CD8-positive, alpha-beta memory T cell (primary cell): ENCODE measurements at places on chromosomes 1 and 21. TPM values are rescaled to one million over a fixed set of nuclear protein-coding genes. Genes with fewer than 3 reads are reported as not detected.
A peak's percentile ranks its signal among the peaks of the same experiment; 100 is the strongest.

Gene LCE5A
- not detected for total RNA-seq

Gene PROX1
- not detected for total RNA-seq

DNA sequence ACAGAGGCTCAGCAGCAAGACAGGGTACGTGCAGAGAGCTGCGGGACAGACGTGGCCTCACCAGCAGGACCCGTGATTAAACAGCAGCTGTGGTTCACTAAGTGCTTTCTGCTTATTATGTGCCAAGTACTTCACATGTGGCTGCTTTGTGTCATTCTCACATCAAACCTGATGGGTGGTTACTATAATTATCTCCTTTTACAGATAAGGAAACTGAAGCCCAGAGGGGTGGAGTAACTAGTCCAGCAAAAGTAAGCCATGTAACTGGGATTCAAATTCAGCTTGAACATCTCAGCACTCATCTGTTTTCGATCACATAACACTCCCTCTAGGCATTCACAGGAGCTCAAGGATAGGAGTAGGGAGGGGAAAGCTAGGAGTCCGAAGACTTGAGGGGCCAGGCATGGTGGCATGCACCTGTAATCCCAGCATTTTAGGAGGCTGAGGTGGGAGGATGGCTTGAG, 50.8 kb upstream of the CLIC4 start:
- H3K4me3 ChIP-seq = no peak overlapping the region
- no peaks in the 10 kb centered on the region for H3K27me3 ChIP-seq

Gene GJA9
- not detected for total RNA-seq

GRCh38 chr1:238778113-238778512, 608.3 kb upstream of the CHRM3 start:
- H3K36me3 ChIP-seq = no peaks in the 10 kb centered on the region
- H3K27ac ChIP-seq = no peak overlapping the region
- DNase-seq = no peak
- no peak overlapping the region for H3K4me3 ChIP-seq
- H3K4me1 ChIP-seq = no peaks in the 10 kb centered on the region

- H3K4me3 ChIP-seq = no peak overlapping the region
- DNase-seq = no peak
- H3K27me3 ChIP-seq = peaks cover 12% of the 10 kb centered on the region
- H3K4me1 ChIP-seq = no peaks in the 10 kb centered on the region
- no peak overlapping the region for H3K27ac ChIP-seq
- H3K36me3 ChIP-seq = no peaks in the 10 kb centered on the region
Observed at GRCh38 chr1:205493241-205494085, 11.0 kb upstream of the CDK18 start.

Gene UBASH3A
- 36.4 TPM for total RNA-seq

Gene TRABD2B
- total RNA-seq = not detected

DNA sequence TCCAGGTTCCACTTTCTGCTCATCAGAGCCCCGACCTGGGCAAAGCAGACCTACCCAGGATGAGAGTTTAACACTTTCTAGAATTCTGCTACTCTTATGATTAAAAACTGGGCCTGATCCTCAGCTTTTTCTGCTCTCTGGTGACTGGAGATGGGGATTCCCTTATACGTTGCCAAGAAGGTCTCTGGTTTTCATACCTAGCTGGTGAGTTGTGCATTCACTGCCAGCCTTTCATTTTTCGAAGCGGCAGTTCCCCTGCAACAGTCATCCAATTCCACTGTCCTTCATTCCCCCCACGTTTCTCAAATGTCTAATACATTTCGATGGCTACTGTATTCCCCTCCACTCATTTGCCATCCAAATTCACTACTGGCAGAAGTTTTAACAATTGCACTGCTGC, 135.3 kb downstream of the ADSS2 start:
- H3K27me3 ChIP-seq = no peaks in the 10 kb centered on the region
- no peak for DNase-seq
- H3K4me3 ChIP-seq = no peak overlapping the region
- no peaks in the 10 kb centered on the region for H3K36me3 ChIP-seq

Gene RORC
- total RNA-seq = 1.5 TPM

DNA sequence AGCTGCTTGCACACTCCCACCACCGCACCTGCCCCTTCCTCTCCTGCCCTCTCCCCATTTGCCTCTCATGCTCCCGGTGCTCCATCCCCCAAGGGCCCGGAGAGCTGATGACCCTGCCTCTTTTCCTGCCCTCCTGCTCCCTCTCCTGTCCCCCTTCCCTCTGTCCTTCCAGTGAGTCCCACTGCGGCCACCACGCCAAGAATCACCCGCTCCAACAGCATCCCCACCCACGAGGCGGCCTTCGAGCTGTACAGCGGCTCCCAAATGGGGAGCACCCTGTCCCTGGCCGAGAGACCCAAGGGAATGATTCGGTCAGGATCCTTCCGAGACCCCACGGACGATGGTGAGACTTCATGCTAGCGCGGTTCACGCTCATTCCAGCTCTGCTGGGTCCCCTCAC, 40.7 kb upstream of the IPO9 start:
- H3K4me1 ChIP-seq = no peaks in the 10 kb centered on the region
- H3K4me3 ChIP-seq = no peak overlapping the region
- H3K27ac ChIP-seq = no peak overlapping the region
- no peak for DNase-seq

GRCh38 chr1:108961198-108961597, 2.1 kb downstream of the CLCC1 start:
- no peaks in the 10 kb centered on the region for H3K36me3 ChIP-seq
- no peaks in the 10 kb centered on the region for H3K27me3 ChIP-seq
- peaks cover 44% of the 10 kb centered on the region for H3K4me1 ChIP-seq
- peak; percentile 25 for DNase-seq
- H3K27ac ChIP-seq = no peak overlapping the region
- H3K4me3 ChIP-seq = no peak overlapping the region

DNA sequence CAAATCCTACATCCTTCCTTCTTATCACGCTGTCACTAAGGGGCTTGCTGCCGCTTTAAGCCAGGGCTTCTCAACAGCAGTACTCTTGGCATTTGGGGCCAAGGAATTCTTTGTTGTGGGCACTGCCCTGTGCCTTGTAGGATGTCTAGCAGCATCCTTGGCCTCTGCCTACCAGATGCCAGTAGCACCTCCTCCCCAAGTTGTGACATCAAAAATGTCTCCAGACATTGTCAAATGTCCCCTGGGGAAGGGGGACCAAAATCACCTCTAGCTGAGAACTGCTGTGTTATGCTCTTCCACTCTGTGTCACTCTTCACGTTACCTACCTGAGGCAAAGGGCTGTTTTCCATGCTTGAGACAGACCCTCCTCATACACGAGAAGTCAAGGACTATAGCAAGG, 400.3 kb upstream of the POU3F1 start:
- H3K27me3 ChIP-seq = no peaks in the 10 kb centered on the region
- H3K36me3 ChIP-seq = no peaks in the 10 kb centered on the region

GRCh38 chr1:905071-905749, 18.5 kb upstream of the SAMD11 start:
- peaks cover 7% of the 10 kb centered on the region for H3K27me3 ChIP-seq
- no peaks in the 10 kb centered on the region for H3K36me3 ChIP-seq
- H3K4me3 ChIP-seq = no peak overlapping the region
- DNase-seq = no peak
- H3K4me1 ChIP-seq = no peaks in the 10 kb centered on the region

DNA sequence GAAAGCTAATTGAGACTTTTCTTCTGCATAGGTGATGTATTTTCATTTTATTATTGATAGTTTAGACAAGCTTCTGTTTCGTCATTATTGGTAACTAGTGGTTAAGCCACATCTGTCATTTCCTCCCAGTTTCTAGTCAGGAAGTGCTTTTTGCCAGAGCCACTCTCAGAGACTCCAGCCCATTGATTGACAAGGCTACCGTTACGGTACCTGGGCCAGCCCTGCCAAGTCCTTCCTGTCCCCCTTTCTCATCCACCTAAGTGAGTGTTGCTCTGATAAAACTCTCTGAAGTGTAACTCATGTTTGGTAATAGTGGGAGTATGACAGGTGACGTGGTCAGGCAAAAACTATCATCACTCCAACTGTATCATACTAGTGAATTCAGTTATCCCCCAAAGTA, 29.6 kb upstream of the AGL start:
- H3K27ac ChIP-seq = no peak overlapping the region
- no peak for DNase-seq
- H3K27me3 ChIP-seq = no peaks in the 10 kb centered on the region
- no peaks in the 10 kb centered on the region for H3K4me1 ChIP-seq

Gene CLCNKB
- total RNA-seq = not detected

DNA sequence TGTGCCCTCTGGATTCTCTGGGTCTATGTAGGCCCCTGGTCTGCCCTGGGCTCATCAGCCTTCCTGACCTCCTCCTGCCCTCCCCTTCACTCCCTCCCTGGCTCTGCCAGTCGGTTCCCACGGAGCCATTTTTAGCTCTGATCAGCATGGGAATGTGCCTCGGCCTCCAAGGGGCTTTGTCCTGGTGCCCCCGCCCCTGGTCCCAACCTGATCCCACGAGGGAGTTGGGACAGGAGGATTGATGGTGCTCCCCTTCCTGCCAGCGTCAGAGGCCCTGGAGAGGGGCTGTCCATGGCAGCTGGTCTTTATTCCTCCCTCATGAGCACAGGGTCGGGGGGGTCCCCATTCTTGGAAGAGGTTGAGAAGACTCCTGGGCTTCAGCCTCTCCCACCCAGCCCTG, 24.9 kb downstream of the ETNK2 start:
- peaks cover 4% of the 10 kb centered on the region for H3K4me1 ChIP-seq
- DNase-seq = no peak

- no peaks in the 10 kb centered on the region for H3K27me3 ChIP-seq
- H3K4me1 ChIP-seq = no peaks in the 10 kb centered on the region
- H3K27ac ChIP-seq = no peak overlapping the region
- DNase-seq = no peak
- H3K36me3 ChIP-seq = no peaks in the 10 kb centered on the region
Observed at GRCh38 chr1:233627823-233628222, 13.9 kb downstream of the KCNK1 start.
